CD4-positive, alpha-beta T cell treated with Interleukin-15 for 1 hour (primary cell): ENCODE measurements at places on chromosomes 5 and 9.

GRCh38 chr9:107542411-107543157 lies 53.0 kb upstream of the KLF4 start:
- no peak for DNase-seq

DNA sequence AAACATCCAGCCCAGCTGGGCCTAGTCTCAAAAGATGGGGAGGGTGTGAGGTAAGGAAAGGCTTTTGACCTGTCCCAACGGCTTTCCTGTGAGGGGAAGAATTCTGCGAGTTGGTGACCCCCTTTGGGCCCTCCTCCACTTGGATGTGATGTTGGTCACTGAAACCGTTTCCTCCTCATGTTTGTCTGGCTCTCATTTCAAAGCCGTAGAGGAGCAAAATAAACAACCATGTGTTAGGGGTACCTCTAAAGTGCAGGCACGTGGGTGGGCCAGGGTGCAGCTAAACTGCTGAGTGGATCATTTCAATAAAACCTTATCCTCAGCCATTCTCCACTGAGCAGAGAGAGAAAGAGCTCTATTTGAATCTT lies 84.3 kb upstream of the MELK start:
- no peak for DNase-seq

DNA sequence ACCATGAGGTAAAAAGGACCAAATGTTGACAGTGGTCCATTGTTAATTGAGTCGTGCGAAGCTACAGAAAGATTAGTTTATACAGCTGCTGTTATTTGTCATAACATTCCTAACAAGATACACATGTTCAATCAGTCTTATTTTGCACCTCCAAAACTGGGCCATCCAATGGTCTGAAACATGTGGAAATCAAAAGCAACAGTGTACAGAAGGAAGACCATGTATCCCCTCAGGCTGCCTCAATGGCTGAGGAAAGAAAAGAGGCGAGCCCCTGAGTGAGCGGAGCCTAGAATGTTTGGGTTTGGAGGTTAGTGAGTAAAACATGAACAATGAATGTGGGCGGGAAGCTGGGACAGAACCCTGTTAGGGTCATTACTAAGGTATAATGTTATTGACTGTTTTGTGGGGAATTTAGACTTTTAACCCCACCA lies 35.6 kb downstream of the NFIB start:
- no peak for DNase-seq

- no peak for DNase-seq
Measured at GRCh38 chr5:173479711-173480110, 136.7 kb downstream of the BOD1 start.

DNA sequence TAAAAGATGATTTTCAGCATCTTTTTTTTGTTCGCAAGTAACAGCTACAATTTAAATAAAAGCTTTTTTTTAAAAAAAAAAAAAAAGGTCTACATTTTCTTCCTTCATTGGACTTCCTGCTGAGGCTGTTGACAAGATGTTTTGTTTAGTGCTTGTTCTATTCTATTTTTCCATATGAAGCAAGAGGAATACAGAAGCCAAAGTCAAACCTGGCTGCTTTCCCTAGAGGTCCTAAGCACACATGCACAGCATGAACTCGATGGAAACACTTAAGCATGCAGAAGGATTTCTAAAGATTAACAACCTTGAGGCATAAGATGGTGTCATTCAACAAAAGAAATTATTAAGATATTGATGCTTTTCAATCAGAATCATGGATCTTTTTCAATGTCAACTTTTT lies 105.1 kb downstream of the ADCY2 start:
- no peak for DNase-seq

GRCh38 chr5:133612249-133612860 lies at the start of gene FSTL4:
Gene FSTL4 (minus strand): TSS chr5:133612541.
- DNase-seq: peak; percentile 28

GRCh38 chr9:92714016-92714415 lies 44.1 kb upstream of the IPPK start:
- no peak for DNase-seq

DNA sequence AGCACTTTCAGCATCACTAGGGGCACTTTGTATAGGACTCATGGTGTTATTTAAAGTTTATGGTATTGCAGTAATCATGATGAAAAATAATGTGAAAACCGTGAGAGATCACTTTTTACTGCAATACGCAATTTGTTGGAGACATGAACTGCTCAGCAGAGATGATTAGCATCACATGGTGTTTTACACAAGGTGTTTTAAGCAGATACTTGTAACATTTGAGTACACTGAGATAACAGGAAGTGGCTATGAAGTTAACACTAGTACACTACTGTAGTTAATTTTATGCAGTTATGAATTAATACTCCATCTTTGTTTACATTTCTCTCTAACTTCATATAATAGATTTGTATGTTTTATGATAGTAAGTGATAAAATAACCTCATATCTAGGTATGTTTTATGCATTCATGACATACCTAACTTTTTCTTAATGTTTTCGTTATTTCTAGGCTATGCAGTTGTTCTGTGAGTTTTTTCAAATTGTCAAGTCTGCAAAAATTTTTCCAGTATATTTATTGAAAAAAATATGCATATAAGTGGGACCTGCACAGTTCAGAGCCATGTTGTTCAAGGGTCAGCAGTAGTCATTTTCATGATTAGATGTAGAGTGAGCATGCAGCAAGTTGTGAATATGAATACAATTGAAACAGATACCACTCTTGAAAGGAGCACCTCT lies 13.0 kb downstream of the SUB1 start:
- DNase-seq: no peak

GRCh38 chr5:122201365-122201764 lies 72.0 kb downstream of the ZNF474 start:
- DNase-seq: no peak

DNA sequence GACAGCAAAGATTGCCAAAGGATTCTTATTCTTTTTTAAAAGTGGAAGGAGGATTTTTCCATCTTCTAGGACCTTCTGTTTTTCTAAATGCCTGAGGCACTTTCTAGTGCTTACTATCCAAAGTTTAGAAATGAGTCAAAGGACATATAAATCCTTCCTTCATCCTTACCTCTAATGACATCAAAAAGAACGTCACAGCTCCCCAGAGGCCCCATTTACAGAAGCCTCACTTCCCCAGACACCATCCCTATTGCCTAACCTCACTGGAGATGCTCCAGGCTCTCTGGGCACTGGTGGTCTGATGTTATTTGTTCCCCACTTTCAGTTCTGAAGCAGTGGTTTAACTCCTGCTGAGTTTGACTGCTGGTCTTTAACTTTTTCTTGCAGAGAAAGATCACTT lies 504.3 kb downstream of the AGTPBP1 start:
- no peak for DNase-seq
